CD4-positive, alpha-beta memory T cell (primary cell): ENCODE measurements at places on chromosomes 5 and 9. TPM values are rescaled to one million over a fixed set of nuclear protein-coding genes. Genes with fewer than 3 reads are reported as not detected.

The FOXD4L5 gene
- not detected for polyA plus RNA-seq

DNA sequence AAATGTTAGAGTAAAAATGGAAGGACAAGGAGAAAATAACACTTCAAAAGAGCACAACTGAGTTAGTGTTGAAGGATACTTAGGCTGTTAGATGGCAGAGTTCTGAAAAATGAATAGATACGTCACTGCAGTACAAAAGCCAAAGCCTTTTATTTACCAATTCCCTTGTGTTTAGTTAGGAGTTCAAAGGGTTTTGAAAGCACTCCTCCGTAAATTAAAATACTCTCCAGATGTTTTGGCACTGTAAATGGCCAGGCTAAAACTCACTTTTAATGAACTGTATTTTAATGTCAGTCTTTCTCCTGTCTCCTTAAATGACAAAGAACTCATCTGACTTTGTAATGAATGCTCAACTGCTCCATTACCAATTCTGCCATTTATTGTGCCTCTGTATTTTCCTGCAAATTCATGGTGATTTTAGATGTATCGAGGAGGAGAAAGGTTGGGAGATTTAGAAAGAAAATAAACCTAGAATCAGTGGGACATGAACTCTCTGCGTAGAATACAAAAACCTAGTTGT is 1727.2 kb downstream of the MAT2B start:
- H3K27me3 ChIP-seq: no peaks in the 10 kb centered on the region
- no peak overlapping the region for H3K4me3 ChIP-seq
- no peaks in the 10 kb centered on the region for H3K4me1 ChIP-seq
- DNase-seq: no peak
- no peak overlapping the region for H3K27ac ChIP-seq

- H3K4me3 ChIP-seq: no peak overlapping the region
- DNase-seq: no peak
- no peaks in the 10 kb centered on the region for H3K4me1 ChIP-seq
- H3K36me3 ChIP-seq: no peaks in the 10 kb centered on the region
- H3K27me3 ChIP-seq: no peaks in the 10 kb centered on the region
These were observed 37.4 kb downstream of the ZFAND5 start for GRCh38 chr9:72327631-72328030.

- H3K27ac ChIP-seq: no peak overlapping the region
- DNase-seq: no peak
- no peaks in the 10 kb centered on the region for H3K4me1 ChIP-seq
- H3K36me3 ChIP-seq: no peaks in the 10 kb centered on the region
- no peak overlapping the region for H3K4me3 ChIP-seq
These were observed 851.4 kb downstream of the MAT2B start for GRCh38 chr5:164356790-164357189.

DNA sequence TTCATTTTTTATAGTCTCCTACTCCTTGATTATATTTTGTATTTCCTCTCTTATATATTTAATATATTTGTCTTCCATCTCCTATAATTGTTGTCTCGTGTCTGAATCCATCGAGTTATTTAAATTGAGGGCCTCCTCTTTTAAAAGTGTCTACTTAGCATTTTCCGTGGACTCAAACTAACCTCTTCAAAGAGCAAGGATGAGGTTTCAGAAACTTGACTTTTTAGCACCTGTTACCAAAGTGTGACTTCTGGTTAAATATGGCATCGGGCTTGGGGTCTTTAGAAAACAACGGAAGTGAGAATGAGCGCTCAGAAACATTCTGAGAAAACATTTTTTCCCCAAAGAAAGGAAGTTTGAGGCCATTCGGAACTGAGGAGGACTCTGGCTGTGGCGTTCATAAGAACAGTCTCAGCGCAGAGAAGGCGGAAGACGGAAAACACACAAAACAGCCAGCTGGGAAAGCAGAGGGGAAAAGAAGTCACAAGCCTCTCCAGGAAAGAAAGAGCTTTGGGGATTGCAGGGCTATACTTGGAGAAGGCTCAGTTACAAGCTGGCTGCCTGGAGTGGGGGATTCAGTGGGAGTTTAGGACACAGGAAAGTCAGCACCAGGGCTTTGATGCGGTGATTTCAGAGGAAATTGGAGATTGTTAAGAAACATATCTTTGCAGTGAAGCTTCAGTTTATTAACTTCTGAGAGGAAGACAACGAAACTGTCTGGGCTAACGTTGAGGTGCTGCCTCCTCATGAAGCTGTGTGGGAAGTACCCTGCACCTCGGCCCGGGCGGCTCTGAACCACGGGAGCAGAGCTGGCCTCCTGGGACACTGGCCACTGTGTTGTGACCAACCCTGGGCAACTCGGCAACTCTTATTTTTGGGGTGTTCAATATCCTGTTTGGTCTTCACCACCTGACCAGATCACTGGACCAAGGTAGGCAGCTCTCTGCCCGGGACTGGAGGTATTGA is 25.1 kb upstream of the IRX2 start:
- H3K27ac ChIP-seq: no peak overlapping the region
- H3K36me3 ChIP-seq: no peaks in the 10 kb centered on the region
- H3K4me1 ChIP-seq: no peaks in the 10 kb centered on the region
- no peak for DNase-seq
- H3K27me3 ChIP-seq: no peaks in the 10 kb centered on the region

DNA sequence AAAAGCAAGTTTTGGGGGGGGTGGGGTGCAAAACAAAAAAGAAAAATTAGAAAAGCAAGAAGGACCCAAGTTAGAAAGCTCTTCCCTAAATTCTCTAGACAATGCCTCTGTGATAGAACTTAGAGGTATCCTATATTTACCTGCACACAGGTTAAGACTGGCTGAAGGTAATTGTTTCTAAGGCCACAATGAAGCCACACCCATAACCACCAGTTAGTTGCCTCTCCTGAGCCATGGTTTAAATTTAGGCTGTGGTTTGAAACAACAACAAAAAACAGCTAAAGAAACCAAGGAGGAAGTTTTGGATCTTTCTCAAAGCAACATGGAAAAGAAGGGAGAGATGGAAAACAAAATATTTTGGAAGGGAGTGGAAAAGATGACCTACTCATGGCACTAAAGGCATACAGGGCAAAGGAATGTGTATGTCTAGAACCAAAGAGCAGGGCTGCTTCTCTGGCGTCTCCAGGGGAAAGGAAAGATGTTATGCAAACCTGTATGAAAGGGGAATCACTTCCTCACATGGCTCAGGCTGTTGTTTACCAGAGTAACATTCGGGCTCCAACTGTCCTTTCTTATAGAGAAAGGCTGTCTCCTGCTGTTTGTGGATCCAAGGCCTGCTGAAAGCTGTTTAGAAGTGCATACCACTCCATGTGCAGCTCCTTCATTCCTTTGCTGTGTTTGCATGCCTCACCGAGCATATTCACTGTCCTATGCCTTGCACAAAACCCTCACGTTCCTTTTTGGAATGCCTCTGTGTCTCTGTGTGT is 408.9 kb upstream of the MPDZ start:
- H3K27ac ChIP-seq: no peak overlapping the region
- H3K27me3 ChIP-seq: no peaks in the 10 kb centered on the region
- no peak for DNase-seq
- no peaks in the 10 kb centered on the region for H3K36me3 ChIP-seq
- H3K4me3 ChIP-seq: no peak overlapping the region

GRCh38 chr5:77936365-77936693 is 160.2 kb upstream of the TBCA start:
- H3K36me3 ChIP-seq: no peaks in the 10 kb centered on the region
- H3K27me3 ChIP-seq: no peaks in the 10 kb centered on the region
- H3K27ac ChIP-seq: no peak overlapping the region
- DNase-seq: no peak
- peaks cover 6% of the 10 kb centered on the region for H3K4me1 ChIP-seq

DNA sequence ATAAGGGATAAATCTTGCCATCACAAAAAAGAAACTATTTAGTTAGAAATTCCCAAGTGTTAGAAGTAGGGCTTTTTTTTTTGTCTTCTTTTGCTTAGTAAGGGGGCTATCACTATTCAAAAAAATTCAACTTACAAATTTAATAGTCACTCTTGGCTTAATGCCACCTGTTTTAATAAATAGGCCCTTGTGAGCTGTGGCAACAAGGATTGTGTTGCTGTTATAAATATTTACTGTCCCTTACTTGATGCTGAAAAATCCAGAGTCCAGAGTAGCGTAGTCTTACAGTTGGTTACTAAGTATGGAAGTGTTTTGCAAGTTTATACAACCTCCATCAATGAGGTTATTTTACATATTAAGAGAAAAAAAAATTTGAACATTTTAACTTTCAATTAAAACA is 21.4 kb upstream of the CEP78 start:
- no peak overlapping the region for H3K27ac ChIP-seq
- H3K4me1 ChIP-seq: peaks cover 37% of the 10 kb centered on the region
- no peaks in the 10 kb centered on the region for H3K36me3 ChIP-seq
- H3K4me3 ChIP-seq: no peak overlapping the region
- H3K27me3 ChIP-seq: no peaks in the 10 kb centered on the region

GRCh38 chr9:31210978-31211570 is 1173.4 kb upstream of the ACO1 start:
- H3K36me3 ChIP-seq: no peaks in the 10 kb centered on the region
- H3K27ac ChIP-seq: no peak overlapping the region
- no peaks in the 10 kb centered on the region for H3K27me3 ChIP-seq

GRCh38 chr5:73596705-73597328 is 29.2 kb upstream of the ARHGEF28 start:
- no peaks in the 10 kb centered on the region for H3K4me1 ChIP-seq
- H3K4me3 ChIP-seq: no peak overlapping the region

DNA sequence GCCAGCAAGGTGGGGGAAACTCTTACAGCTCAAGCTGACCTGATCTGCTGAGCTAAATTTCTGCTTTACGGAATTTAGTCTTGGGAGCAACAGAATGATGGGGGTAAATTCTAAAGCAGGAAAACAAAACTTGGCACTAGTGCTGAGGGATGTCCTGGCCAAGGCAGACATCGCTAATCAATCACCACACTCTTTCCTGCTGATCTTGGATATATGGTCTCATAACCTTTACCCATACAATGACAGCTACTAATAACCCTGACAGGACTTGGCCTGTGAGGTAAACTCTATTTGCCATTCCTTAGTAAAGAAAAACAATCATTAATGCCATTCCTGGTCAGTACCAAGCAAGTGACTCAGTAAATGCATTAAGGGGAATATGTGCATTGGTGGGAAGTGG is 51.5 kb downstream of the PPARGC1B start:
- H3K27me3 ChIP-seq: no peaks in the 10 kb centered on the region
- peaks cover 5% of the 10 kb centered on the region for H3K4me1 ChIP-seq
- H3K4me3 ChIP-seq: no peak overlapping the region

DNA sequence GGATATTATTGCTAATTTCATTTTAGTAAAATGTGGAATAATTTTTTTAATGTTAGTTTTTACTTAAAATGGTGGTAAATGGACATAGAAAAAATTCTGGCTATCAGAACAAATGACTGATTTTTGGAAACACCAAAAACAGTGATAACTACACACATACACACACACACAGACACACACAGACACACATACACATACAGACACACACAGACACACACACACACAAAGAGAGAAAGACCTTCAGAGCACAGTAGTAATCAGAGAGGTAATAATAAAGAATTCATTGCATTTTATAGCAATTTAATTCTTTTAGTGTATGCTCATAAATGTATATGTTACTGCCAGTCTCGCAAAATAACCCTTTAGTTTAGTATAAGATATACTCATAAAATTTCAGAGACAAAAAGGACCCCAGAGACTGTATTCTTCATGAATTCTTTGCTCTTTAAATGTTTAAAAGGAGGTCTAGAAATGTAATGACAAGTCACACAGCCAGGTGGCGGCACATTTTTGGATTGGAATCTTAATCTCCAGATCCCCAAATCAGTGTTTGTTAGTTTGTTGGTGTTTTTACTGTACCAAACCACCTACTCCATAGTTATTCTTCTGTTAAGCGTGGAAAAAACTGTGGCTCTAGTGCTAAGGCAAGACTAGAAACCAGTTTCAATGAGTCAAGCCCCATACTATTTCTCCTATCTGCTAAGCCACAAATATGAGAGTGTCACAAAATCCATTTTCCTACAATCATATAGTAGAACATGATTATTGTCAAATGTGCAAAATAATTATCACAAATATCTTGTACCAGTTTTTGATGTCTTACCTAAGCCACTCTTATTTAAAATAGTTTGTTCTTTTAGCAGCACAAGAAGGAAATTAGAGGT is 109.9 kb downstream of the EDIL3 start:
- no peak overlapping the region for H3K4me3 ChIP-seq
- H3K27me3 ChIP-seq: no peaks in the 10 kb centered on the region
- no peak overlapping the region for H3K27ac ChIP-seq
- no peaks in the 10 kb centered on the region for H3K36me3 ChIP-seq
